CD4-positive, CD25-positive, alpha-beta regulatory T cell (primary cell): ENCODE measurements at places on chromosomes 3 and 15. TPM values are rescaled to one million over a fixed set of nuclear protein-coding genes. Genes with fewer than 3 reads are reported as not detected.

Gene PRTG
- total RNA-seq = not detected

Gene GOLGA6B
- total RNA-seq = not detected

Gene PTH1R
- total RNA-seq = not detected

Gene STRA6
- total RNA-seq = not detected

Gene NR2F2
- total RNA-seq = not detected

DNA sequence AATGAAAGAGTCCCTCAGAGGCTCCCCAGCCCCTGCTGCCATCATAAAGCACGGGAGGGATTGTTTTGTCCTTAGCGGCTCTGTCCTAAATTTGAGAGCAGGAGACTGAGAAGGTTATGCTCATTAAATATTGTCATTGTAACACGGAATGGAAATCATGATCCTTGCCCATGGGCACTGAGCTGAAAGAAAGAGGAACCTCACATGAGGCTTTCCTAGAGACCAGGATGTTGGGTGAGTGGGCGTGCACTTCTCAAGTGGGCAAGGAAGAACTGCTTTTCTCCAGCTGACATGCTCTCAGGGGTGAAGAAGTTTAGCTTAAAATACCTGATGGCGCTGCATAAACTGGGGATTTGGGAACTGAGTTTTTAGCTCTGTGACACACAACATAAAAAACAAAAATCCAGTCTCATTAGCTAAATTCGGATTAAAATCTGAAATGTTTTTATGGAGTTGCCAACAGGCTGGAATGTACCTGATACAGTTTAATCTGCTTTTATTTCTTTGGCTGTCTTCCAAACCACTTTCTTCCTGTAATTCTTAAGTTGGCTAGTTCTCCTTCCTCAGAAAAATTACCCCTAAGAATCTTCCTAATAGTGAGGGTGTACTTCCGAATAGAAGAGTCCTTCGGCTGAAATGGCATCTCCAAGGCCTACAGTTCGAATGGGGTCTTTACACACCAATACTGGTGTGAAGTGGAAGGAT is 31.7 kb downstream of the ADPGK start:
- no peak for DNase-seq
- H3K27me3 ChIP-seq = no peaks in the 10 kb centered on the region
- H3K4me1 ChIP-seq = no peaks in the 10 kb centered on the region
- H3K4me3 ChIP-seq = no peak overlapping the region

- H3K36me3 ChIP-seq = no peaks in the 10 kb centered on the region
- no peaks in the 10 kb centered on the region for H3K27me3 ChIP-seq
- no peak for DNase-seq
- H3K4me1 ChIP-seq = no peaks in the 10 kb centered on the region
- H3K4me3 ChIP-seq = no peak overlapping the region
Measured at GRCh38 chr3:192033246-192033645, 572.3 kb downstream of the PYDC2 start.

DNA sequence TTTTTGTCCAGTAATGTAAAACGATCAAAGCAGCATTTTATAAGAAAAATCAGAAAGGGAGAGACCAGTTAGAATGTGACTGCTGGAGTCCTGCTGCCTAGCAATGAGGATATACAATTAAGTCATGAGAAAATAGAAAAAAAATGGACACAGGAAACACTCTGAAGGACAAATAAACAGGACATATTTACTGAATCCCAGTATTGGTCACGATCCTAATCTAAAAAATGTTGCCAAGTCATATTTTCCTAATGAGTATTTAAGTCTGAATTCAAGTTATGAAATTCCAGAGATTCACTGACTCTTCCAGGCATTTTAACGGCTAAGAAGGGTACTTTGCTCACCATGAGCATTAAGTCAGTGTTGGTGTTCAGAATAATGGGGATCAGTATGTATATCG is 154.3 kb upstream of the CCDC54 start:
- H3K4me3 ChIP-seq = no peak overlapping the region
- no peaks in the 10 kb centered on the region for H3K4me1 ChIP-seq

GRCh38 chr3:66836363-66837152 is 161.5 kb upstream of the KBTBD8 start:
- no peak for DNase-seq
- H3K4me1 ChIP-seq = no peaks in the 10 kb centered on the region
- no peaks in the 10 kb centered on the region for H3K36me3 ChIP-seq
- H3K27me3 ChIP-seq = peaks cover 3% of the 10 kb centered on the region
- H3K4me3 ChIP-seq = no peak overlapping the region
- H3K27ac ChIP-seq = no peak overlapping the region

- DNase-seq = no peak
- H3K27ac ChIP-seq = no peak overlapping the region
- peaks cover 6% of the 10 kb centered on the region for H3K27me3 ChIP-seq
- no peaks in the 10 kb centered on the region for H3K36me3 ChIP-seq
- no peaks in the 10 kb centered on the region for H3K4me1 ChIP-seq
Measured at GRCh38 chr3:124299831-124300230, 307.9 kb upstream of the ROPN1 start.

DNA sequence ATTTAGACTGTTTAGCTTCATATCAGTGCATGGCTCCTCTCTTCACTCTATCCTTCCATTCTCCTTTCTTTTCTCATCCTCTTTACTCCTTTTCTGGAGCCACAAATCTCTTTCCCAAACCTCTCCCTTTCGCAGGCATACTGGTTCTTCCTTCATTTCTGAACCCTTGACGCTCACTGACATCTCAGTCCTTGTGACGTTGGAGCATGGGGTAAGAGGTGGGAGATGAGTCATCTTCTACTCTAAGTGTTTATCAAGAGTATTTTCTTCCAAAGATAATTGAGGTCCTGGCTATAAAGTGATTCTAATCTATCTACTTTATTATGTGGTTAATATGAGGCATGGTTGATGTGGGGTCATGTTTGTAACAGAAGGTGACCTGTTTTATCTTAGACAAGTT is 414.2 kb downstream of the AGBL1 start:
- H3K27me3 ChIP-seq = no peaks in the 10 kb centered on the region
- H3K36me3 ChIP-seq = no peaks in the 10 kb centered on the region
- H3K4me3 ChIP-seq = no peak overlapping the region
- H3K4me1 ChIP-seq = no peaks in the 10 kb centered on the region
- no peak overlapping the region for H3K27ac ChIP-seq
- no peak for DNase-seq

GRCh38 chr15:91769894-91770293 is 83.6 kb upstream of the SLCO3A1 start:
- H3K36me3 ChIP-seq = no peaks in the 10 kb centered on the region
- peaks cover 3% of the 10 kb centered on the region for H3K27me3 ChIP-seq
- no peak overlapping the region for H3K27ac ChIP-seq
- DNase-seq = no peak

GRCh38 chr3:145648396-145648795 is 512.6 kb downstream of the PLOD2 start:
- no peak for DNase-seq
- no peaks in the 10 kb centered on the region for H3K4me1 ChIP-seq
- H3K27me3 ChIP-seq = no peaks in the 10 kb centered on the region
- no peak overlapping the region for H3K4me3 ChIP-seq
- H3K27ac ChIP-seq = no peak overlapping the region
